ENCODE measurements at places on chromosomes 2 and 18.

DNA sequence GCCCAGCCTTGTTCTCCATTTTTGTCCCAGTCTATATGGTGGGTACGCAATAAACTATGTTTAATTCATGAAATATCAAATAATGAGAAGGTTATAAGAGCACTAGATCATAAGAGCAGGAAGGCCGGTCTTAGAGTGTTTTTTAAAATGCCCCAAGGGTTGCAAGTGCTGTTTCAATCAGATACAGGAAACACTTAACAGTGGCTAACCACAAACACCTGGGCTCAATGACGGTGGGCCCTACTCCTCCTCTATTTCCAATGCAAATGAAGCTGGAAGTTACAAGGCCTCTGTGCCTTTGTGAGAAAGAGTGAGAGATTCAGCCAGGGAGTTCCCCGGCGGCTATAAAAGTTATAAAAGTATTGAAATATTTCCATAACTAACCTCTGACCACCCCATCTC is 18.9 kb upstream of the WDR33 start:
- no peak for DNase-seq

GRCh38 chr2:60898567-60898966 is 17.2 kb downstream of the REL start:
- no peak for DNase-seq

GRCh38 chr2:37367984-37368383 is 23.6 kb downstream of the QPCT start:
- no peak for DNase-seq

- DNase-seq: no peak
Measured at GRCh38 chr2:28975671-28976070, 5.4 kb upstream of the TOGARAM2 start.

DNA sequence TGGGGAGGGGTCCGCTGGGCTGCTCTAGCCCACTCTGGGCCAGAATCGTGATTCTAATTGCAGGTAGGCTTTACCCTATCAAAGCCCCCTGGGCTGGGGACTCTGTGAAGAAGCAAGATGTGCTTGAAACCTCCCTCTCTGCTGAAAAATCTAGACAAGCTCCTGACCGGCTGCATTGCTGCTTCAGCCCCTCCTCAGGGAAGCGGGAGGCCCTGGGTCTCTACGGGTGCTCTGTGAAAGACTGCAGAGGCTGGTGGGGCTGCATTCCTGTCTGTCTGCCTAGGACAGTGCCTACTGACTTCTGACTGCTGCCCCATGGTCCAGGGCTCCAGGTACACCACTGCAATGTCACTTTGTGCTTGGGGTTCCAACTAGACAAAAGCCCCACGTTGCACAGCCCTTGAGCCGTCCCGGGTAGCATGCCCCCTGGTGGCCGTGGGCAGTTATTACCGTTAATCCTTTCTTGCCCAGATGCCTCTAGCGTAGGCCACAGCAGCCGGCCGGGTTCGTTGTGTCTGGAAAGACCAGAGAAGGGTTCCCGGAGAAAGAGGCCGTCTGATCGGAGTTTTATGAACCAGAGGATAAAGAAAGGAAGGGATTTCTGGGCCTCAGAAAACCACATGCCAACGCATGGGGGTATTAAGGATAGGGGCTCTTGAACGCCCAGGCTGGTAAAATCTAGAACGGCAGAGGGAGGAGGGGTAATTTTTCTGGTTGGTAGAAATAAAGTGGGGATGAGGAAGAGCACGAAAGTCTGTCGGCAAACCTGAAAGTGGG is 15.9 kb upstream of the C1QL2 start:
- DNase-seq: no peak

GRCh38 chr18:29459972-29460371 is 1283.0 kb upstream of the CDH2 start:
- DNase-seq: no peak

DNA sequence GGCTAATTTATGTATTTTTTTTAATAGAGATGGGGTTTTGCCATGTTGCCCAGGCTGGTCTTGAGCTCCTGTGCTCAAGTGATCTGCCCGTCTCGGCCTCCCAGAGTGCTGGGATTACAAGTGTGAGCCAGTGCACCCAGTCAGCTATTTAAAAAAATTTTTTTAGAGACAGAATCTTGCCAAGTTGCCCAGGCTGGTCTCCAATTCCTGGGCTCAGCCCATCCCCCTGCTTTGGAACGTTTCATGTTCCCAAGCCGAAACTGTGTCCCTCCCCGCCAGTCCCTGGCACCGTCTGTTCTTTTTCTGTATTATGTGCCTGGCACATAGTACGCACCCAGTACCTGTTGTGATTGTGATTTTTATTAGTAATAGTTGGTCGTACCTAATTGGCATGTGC is 63.1 kb upstream of the MGAT5 start:
- no peak for DNase-seq

DNA sequence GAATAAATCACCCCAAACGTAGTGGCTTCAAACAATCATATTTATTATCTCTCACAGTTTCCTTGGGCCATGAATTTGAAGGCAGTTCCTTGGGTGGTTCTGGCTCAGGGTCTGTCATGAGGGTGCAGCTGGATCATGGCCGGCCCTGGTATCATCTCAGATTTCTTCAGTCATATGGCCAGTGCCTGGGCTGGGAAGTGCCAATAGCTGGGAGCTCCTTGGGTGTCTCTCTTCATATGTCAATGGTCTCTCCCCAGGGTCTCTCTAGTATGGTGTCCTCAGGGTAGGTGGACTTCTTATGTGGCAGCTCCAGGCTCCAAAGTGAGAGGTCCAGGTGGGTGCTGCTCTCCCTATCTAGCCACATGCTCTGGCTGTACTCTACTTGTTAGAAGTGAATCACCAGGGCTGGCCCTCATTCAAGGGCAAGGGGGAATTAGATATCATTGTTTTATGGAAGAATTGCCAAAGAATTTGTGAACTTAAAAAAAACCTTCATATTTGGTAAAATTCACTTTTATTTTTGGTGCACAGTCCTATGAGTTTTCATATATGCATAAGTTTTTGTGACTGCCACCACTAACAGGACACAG is 15.4 kb downstream of the FHOD3 start:
- no peak for DNase-seq

GRCh38 chr2:134023854-134024253 is 230.0 kb upstream of the MGAT5 start:
- DNase-seq: no peak

- no peak for DNase-seq
Measured at GRCh38 chr2:207251022-207251421, 85.3 kb upstream of the KLF7 start.

GRCh38 chr2:233288663-233289062 is 19.0 kb upstream of the SAG start:
- no peak for DNase-seq

- DNase-seq: no peak
Measured at GRCh38 chr2:214311931-214312749, 98.7 kb upstream of the VWC2L start.

DNA sequence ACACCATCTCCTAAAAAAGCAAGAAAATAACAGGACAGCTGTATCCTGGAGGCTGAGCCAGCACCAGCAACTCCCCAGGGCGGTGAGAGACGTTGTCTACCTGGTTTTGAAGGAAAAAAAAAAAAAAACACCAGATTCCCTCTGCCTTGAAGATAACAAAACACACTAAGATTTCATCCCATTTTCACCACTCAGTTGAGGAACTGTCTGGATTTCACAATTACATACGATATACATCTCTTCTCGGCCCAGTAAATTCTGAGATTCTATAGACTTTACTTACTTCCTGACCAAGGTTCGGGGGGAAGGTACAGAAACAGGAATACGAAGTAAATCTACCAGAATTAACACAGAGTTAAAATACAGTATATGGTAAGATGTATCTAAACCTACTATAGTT is 8.5 kb downstream of the ZNF516 start:
- no peak for DNase-seq

Measured in D721Med (cell line).